ENCODE measurements at places on chromosomes 12 and 14. TPM values are rescaled to one million over a fixed set of nuclear protein-coding genes. Genes with fewer than 3 reads are reported as not detected.

The GMPR2 gene
- 188 TPM for total RNA-seq

The TMPRSS12 gene
- not detected for total RNA-seq

The C12orf50 gene
- total RNA-seq: not detected

DNA sequence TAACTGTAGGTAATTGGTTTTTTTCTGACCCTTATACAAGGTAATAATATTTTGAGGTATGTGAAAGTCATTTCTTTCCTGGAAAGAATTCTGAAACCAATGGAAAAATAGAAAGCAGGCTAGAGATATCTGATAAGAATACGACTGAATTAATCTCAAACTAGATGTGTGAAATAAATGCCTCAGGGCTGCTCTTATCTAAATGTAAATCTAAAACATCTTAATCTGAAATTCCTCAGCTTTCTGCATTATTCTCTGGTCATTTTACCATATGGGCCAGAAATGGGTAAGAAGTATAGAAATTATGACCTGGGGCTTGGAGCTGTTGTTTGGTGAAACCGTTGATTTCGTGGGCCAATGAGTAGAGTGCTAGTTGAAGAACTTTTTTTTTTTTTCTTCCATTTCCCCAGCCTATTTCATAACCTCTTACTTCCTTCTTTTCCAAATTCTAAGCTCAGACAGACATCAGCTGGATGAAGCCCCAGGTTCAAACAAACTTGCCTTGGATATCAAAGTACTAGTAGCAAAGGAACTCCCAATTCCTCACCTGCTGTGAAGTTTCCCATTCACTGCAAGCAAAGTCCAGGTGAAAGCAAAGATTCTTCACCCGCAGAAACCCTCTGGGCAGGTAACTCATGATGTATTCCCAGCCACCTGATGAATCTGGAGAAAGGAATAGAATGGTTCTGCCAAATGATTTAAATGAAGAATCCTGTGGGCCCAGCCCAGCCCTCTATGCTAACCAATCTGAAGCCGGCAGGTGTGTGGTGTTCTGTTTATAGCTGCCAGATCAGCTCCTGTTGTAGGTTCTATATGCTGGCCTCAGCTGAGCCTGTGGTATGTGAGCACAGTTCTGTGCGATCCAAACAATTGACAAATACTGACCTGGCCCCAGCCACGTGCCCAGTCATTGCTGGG, 9.7 kb upstream of the FOS start:
- no peaks in the 10 kb centered on the region for H3K36me3 ChIP-seq
- peaks cover 10% of the 10 kb centered on the region for H3K4me1 ChIP-seq
- H3K27me3 ChIP-seq: no peaks in the 10 kb centered on the region
- no peak overlapping the region for H3K4me3 ChIP-seq
- peak overlapping the region; percentile 3 for H3K27ac ChIP-seq

DNA sequence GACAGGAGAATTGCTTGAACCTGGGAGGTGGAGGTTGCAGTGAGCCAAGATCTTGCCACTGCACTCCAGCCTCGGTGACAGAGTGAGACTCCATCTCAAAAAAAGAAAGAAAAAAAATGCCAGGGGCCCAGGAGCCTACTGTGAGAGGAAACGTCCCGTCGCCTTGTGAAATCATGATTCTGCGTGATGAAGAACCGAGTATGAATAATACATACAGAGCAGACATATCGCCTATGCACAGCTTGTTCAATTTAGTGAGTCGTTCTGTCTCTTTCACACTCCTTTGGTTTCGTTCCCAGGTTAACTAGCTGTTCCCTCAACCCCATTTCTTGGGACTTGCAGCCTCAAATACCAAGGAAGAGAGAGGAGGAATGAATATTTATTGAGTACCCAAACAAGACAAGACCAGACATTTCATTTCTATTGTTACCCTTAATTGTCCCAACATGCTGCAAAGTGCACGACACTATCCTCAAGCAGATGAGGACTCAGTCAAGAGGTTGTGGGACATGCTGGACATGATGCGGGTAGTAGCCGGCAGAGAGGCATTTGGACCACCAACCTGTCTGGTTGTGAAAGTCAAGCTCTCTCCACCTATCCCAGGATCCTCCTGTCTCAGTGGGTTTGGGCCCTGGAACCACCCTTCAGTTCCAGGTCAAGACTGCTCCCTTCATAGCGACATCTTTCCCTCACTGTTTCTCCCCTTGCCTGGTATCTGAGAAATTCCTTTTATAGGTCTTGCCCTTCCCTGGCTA, 8.6 kb upstream of the CD27 start:
- no peaks in the 10 kb centered on the region for H3K27me3 ChIP-seq
- no peak overlapping the region for H3K27ac ChIP-seq
- no peaks in the 10 kb centered on the region for H3K4me1 ChIP-seq
- DNase-seq: no peak
- no peak overlapping the region for H3K4me3 ChIP-seq

DNA sequence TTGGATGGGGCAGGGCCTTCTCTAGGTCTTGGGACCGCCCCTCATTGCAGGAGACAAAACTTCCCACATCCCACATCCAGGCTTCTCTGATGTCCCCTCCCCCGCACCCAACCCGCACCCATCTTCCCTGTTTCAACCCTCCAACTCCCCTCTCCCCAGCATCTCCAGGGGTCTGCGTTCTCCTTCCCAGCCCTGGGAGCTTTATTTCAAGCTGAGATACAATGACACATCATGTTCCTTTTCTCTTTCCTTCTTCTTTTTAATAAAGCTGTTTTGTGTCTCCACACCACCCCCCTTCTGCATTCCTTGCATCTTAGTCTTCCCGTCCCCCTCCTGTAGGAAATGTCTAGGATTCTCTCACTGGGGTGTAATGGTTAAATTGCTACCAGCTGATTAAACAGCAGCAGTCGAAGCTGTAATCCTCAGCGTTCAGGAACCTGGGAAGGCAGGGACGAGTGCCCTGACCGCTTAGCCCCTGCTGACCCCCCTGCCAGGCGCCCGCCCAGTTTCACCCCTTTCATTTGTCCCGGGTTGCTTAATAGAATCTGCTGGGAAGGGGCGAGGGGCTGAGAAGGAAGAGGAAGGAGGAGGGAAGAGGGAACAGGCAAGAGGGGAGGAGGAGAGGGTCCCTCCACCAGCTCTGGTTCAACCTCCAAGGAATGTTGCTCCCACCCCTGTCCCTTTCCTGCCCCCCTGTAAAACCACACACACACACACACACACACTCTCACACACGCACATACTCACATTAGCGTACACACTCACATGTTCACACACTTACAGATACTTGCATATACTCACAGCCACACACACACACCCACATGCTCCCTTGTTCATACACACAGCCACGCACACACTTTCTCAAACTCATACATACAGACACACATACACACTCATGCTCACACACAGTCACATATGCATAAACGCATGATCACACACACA, 104.5 kb upstream of the MED13L start:
- no peaks in the 10 kb centered on the region for H3K27me3 ChIP-seq
- H3K4me3 ChIP-seq: no peak overlapping the region
- H3K4me1 ChIP-seq: no peaks in the 10 kb centered on the region
- no peak for DNase-seq

DNA sequence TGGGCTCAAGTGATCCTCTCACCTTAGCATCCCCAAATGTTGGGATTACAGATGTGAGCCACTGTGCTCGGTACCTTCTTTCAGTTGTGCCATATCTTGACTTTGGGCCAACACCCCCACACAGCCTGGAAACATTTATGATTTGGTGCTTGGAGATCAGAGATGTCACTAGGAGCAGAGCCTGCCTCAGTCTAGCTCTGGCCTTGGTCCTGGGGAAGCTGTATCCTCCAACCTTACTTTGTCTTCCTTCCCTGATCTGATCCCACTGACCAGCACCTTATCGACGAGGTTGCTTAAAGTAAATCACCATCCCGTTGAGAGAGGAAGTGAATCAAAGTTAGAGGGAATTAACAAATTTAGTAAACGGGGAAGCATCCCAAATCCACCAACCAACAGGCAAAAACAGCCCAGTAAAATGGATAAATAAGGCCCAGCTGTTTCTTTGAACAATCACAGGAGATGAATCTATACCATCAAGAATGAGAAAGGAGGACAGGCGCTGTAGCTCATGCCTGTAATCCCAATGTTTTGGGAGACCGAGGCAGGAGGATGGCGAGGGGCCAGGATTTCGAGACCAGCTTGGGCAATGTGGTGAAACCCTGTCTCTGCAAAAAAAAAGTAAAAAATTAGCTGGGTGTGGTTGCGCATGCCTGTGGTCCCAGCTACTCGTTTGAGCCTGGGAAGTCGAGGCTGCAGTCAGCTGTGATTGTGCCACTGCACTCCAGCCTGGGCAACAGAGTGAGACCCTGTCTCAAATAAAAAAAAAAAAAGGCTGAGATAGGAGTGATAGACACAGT, 3.4 kb downstream of the PLBD2 start:
- H3K27me3 ChIP-seq: no peaks in the 10 kb centered on the region
- DNase-seq: peak; percentile 46
- no peak overlapping the region for H3K4me3 ChIP-seq
- H3K36me3 ChIP-seq: no peaks in the 10 kb centered on the region

DNA sequence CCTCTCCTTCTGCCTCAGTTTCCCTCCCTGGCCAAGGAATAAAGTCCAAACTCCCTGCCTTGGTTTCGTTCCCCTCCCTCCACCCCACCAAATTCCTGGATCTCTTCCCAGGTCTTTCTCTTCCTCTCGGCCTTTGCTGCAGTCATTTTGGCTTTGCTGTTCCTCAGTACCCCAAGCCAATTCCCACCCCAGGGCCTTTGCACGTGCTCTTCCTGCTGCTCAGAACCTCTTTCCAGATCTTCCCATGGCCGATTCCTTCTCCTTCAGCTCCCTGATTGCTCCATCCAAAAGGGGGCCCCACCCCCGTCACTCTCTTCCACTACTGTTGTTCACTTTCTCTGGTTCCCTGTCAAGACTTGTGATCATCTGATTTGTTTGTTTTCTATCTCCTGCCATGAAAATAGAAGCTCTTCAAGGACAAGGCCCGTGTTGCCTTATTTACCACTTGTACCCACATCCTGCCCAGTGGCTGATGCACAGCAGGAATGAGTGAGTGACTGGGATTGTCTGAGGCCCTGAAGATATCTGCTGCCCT, 3.1 kb downstream of the HNF1A start:
- no peak overlapping the region for H3K27ac ChIP-seq
- DNase-seq: no peak
- no peaks in the 10 kb centered on the region for H3K27me3 ChIP-seq
- no peak overlapping the region for H3K4me3 ChIP-seq
- no peaks in the 10 kb centered on the region for H3K4me1 ChIP-seq
- H3K36me3 ChIP-seq: no peaks in the 10 kb centered on the region

- no peak for DNase-seq
- H3K27ac ChIP-seq: no peak overlapping the region
- H3K27me3 ChIP-seq: no peaks in the 10 kb centered on the region
- H3K36me3 ChIP-seq: no peaks in the 10 kb centered on the region
Observed at GRCh38 chr14:91272341-91273272, 28.1 kb upstream of the GPR68 start.

DNA sequence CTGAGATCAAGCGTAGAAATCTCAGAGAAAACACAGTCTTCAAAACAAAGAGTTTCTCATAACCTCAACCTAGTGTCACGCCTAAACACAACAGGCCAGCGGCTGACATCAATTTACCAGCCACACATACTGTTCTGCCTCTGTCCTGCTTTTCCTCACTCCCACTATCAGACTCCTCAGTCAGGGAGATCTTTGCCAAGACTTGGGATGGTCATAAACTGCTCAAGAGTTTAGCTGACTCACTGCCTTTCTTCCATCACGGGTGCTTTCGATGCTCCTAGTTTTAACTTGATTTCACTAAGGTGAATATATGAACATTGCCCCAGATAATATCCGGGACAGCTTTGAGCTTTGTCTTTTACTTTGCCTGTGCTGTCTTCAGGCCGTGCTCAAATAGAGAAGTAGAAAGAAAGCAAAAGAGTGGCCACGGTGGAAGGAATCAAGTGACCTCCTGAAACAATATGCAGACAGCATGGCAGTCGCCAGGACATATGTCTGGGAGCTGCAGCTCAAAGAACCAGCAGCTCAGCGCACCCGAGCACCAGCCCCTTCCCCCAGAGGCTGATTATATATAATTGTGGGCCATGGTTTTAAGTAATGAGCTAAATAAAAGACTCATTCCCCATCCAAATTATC, 12.1 kb downstream of the MDM1 start:
- no peaks in the 10 kb centered on the region for H3K4me1 ChIP-seq
- H3K4me3 ChIP-seq: no peak overlapping the region
- DNase-seq: no peak
- no peak overlapping the region for H3K27ac ChIP-seq
- no peaks in the 10 kb centered on the region for H3K36me3 ChIP-seq

- H3K4me3 ChIP-seq: no peak overlapping the region
- no peak for DNase-seq
- no peaks in the 10 kb centered on the region for H3K36me3 ChIP-seq
Observed at GRCh38 chr14:73833530-73834260, 17.9 kb upstream of the PTGR2 start.

DNA sequence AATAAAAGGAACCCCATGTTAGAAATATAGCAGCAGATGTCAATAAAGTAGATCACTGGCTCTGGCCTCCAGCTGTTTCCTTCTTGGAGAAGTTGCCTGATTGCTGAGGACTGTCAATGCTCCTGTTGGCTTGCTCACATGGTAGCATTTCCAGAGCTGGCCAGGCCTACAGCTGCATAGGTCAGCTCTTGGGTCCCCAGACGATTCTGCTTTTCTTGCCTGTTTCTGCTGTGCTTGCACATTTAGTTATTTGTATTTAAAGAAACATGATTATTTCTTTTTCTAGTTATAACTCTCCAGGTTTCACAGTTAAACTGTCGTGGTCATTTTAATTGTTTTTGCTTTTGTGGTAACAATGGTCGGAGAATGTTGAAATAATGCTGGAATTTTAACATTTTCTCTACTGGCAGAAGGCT, 7.2 kb downstream of the NAV3 start:
- no peaks in the 10 kb centered on the region for H3K36me3 ChIP-seq
- DNase-seq: peak; percentile 19
- no peak overlapping the region for H3K4me3 ChIP-seq
- H3K4me1 ChIP-seq: peaks cover 6% of the 10 kb centered on the region
- no peak overlapping the region for H3K27ac ChIP-seq

GRCh38 chr14:68976160-68977067, 2.7 kb downstream of the ACTN1 start:
- H3K27ac ChIP-seq: peak overlapping the region; percentile 95
- no peak for DNase-seq

DNA sequence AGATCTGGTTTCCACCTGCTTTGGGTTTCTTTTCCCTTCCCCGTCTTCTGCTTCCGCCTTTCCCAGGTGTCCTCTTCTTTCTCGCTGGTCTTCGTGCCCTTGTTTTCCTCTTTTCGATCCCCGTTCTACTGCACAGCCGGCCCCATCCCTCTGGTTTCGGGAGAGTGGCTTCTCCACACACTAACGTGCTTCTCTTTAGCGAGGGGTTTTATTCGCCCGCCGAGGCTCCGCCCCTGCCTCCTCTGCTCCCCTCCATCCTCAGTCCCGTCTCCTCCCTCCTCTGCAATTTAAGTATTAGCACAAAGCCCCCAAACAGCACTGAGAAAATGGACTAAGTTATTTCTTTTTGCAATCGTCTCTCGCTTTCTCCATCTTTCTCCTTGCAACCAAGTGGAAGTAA, at the start of gene SLC7A8:
Gene SLC7A8 (minus strand): TSS at position 182 of the 400 bp plus-strand sequence. CDS start 746 bp downstream, outside the sequence.
- H3K27me3 ChIP-seq: no peaks in the 10 kb centered on the region
- H3K27ac ChIP-seq: peak within 1 kb of the TSS; percentile 10
- DNase-seq: peak; percentile 47
- H3K4me1 ChIP-seq: no peaks in the 10 kb centered on the region
- peak within 1 kb of the TSS; percentile 29 for H3K4me3 ChIP-seq

GRCh38 chr12:53750812-53751335, 905 bp downstream of the CISTR start:
- H3K4me1 ChIP-seq: peaks cover 11% of the 10 kb centered on the region
- no peak overlapping the region for H3K27ac ChIP-seq
- H3K27me3 ChIP-seq: peaks cover 34% of the 10 kb centered on the region
- peak; percentile 45 for DNase-seq
- no peak overlapping the region for H3K4me3 ChIP-seq

- peaks cover 43% of the 10 kb centered on the region for H3K4me1 ChIP-seq
- no peak for DNase-seq
- peaks cover 50% of the 10 kb centered on the region for H3K36me3 ChIP-seq
- no peak overlapping the region for H3K27ac ChIP-seq
- no peaks in the 10 kb centered on the region for H3K27me3 ChIP-seq
Observed at GRCh38 chr14:22846811-22847307, 10.5 kb downstream of the MMP14 start.
